ENCODE measurements at places on chromosomes 3 and 15.

- DNase-seq: peak; percentile 41
Observed at GRCh38 chr3:44058022-44058867, 183.4 kb upstream of the TOPAZ1 start.

- DNase-seq: no peak
Observed at GRCh38 chr3:20097015-20097414, 56.8 kb downstream of the KAT2B start.

DNA sequence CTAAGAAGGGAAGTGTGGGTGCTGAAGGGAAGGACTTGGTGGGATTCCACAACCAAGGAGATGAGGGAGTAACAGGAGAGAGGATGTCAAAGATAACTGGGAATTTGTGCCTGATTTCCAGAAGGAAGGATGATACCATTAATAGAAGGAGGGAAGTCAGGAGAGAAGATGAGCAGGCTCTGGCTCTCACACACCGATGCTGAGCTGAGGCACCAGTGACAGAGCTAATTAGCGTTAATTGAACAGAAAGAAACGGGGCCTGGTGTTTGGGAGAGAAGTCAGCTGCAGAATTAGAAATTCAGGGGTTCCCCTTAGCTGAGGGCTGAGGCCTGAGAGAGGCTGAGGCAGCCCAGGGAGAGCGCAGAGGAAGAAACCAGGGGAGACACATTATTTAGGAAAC, 11.9 kb upstream of the PDIA5 start:
- peak; percentile 33 for DNase-seq

DNA sequence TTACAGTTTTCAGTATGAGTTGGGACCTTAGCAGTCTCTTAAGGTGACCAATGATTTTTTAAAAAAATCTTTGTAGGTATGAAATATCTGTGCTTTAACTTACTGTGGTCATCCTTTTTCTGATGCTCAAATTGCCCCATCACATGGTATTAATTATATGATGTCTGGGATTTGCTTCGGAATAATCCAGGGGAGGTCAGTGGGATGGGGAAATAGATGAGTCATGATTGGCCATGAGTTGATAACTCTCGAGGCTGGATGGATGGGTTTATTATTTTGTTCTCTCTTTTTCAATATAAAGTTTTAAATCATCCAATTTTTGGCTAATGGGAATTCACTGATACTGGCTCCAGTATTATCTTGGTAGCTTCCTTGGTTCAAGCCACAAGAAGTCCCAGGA, 370.3 kb upstream of the TPM1 start:
- DNase-seq: no peak

DNA sequence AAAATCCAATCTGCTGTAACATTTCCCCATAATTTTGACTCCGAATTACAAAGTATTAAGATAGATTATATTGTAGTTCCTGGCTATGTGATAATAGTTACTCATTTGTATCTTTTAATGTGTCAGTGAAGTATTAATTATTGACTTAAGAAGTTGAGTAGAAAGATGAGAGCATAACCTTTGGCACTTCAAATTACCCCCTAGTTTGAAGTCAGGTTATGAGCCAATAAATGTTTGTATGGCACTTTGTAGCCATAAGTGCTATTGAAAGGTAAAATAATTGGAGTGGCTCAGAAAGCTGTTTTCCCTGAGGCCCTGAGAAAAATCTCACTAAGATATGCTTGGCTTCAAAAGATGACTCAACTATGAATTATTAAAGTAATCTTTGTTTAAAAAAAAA, 31.0 kb downstream of the IREB2 start:
- DNase-seq: no peak

DNA sequence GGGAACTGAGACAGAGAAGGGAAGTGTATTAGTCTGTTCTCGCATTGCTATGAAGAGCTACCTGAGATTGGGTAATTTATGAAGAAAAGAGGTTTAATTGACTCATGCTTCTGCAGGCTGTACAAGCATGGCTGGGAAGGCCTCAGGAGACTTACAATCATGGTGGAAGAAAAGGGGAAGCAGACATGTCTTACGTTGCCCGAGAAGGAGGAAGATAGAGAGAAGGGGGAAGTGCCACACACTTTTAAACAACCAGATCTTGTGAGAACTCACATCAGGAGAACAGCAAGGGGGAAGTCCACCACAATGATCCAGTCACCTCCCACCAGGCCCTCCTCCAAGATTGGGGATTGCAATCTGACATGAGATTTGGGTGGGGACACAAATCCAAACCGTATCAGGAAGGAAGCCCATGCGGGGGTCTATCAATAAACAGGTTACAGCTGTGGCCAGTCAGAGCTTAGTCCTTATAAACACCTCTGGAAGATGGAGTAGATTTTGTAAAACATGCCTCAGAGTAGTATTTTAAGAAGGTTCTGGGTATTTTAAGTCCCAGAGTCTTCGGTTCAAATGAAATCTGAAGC, 153.9 kb downstream of the GHSR start:
- DNase-seq: no peak

- DNase-seq: no peak
Observed at GRCh38 chr3:103690536-103690935, 1255.7 kb downstream of the ZPLD1 start.
